ENCODE measurements at places on chromosomes 1 and 21.

DNA sequence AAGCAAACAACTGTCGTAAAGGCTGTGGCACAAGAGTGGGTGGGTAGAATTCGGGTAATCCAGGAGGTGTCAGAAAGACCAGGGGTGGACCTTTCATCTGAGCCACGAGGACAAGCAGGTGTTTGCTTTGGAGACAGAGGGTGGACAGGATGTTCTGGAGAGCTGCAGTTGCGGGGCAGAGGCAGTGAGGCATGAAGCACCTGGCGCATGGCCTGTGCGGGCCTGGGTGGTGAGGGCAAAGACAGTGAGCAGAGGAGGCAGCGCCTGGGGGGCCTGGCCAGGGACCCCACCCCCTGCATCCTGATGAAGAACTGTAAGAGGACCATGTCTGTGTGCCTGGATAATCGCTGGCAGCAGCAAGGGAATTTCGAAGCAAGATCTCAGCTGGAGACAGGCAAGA is 24.9 kb downstream of the KIF26B start:
- no peak for DNase-seq

GRCh38 chr1:53111073-53111556 is 31.3 kb downstream of the SLC1A7 start:
- DNase-seq: peak; percentile 2

DNA sequence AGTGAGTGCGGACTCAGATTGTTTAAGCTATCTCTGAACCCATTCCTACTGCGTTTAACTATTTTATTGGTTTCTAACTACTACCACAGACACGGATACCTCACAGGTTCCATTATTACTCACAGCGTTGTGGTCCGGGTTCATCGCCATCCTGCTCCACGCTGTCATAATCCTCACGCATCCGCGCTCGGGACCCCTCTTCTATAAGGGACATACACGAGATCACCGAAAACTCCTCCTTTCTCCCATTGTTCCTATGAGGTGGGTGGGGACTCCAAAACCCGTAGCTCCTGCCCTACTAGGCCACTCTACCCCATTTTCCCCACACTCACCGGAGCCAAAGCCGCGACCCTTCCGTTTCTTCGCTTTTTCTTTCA is 610 bp downstream of the RBM8A start:
- DNase-seq: peak; percentile 65

- no peak for DNase-seq
Observed at GRCh38 chr1:53142226-53142853, at the start of gene SLC1A7. SLC1A7 (minus strand) TSS chr1:53142638; CDS start chr1:53142449, 189 bp downstream.

- no peak for DNase-seq
Observed at GRCh38 chr1:29057700-29058099, 66.0 kb downstream of the TMEM200B start.

DNA sequence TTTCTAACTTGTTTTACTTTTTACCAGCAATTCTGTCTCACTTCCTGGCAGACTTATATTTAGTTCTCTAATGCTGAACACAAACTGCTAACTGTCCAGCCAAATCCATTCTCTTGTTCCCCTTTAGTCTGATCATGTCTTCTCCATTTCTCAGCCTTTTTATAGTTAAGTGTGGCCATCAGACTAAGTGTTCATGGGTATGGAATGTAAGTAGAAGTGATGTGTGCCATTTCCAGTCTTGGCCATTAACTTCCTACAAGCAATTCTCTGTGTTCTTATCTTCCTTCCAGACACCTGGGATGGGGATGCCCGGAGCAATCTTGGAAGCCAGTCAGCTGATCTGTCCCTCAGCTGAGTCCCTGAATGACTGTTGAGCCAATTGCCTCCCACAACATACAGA is 165.8 kb downstream of the ST6GALNAC3 start:
- no peak for DNase-seq

DNA sequence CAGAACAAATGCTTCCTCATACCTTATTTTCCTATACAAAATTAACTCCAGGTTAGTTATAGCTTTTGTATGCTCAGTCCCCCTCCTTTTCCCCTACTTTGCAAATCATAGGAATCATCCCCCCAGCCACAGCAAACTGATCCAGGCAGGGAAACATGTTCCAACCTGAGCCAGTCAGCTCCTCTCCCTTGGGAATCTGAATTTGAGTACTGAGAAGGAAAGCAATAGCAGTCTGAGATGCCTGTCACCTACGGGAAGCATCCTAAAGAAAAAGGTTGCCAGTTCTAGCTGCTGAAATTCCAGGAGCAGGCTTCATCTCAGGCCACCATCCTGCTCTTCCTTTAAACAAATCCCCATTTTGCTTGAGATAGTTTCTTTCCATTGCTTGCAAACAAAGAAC is 6.9 kb downstream of the ADSS2 start:
- no peak for DNase-seq

GRCh38 chr21:42227909-42228708 is 9.2 kb downstream of the ABCG1 start:
- DNase-seq: peak; percentile 90

- DNase-seq: no peak
Observed at GRCh38 chr1:219566951-219567947, 45.7 kb downstream of the ZC3H11B start.

GRCh38 chr1:76352741-76353435 is 278.3 kb downstream of the ST6GALNAC3 start:
- no peak for DNase-seq

- DNase-seq: no peak
Observed at GRCh38 chr1:89519779-89520358, 4.8 kb upstream of the LRRC8B start.

DNA sequence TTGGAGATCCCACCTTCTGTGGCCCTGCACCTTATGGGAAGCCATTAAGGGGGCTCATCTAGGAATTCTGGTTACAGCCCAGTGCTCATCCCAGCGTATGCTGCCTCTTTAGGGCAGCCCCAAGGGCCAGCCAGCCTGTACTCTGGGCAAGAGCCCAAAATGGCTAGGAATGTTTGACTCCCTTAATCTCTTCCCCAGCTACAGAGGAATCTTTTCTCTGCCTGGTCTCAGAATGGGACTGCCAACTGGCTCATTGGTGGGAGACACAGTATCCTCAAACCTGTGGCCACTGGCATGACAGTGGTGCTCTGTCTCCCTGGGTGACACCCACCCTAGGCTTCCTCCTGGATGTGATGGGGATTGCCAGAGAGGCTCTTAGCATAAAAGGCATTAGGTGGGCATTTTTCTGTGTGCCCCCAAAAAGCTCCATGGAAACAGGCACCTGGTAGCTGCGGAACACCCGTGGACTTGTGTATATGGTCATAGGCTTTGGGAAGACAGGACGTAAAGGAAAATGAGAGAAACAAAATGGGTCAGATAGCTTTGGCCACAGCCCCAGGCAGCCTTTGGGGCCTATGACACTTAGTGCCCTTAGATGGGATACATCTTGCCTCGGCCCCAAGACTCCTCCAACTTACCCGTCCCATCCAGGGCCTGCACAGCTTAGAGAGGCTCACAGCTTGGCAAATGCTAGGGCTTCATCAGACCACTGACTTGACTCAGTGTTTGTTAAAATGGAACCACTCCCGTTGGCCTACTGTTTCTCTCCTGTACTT is 6.9 kb downstream of the TMEM81 start:
- no peak for DNase-seq

All from activated CD4-positive, alpha-beta T cell treated with anti-CD3 and anti-CD28 coated beads, Interleukin-2, amount 50 U/mL, for 48 hours (primary cell).